IPS-NIHi11 (cell line): ENCODE measurements at places on chromosomes 16 and 17.

DNA sequence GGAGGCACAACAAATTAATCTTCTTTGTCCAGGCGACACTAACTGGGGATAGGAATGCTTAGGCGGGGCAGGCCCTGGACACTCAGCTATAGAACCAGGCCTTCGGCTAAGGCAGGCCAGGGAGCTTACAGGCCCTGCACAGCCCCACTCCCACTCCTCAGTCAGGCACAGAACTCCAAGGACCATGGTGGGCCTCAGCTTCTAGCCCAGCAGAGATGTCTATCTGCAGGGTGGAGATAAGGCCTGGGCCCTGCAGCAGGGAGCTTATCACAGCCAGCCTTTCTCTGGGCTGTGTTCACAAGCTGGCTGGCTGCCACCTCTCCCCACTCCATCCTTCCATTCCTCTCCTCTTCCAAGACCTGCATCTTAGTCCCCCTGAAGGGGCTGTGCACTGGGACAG, 68.1 kb downstream of the TMEM132E start:
- DNase-seq = no peak

DNA sequence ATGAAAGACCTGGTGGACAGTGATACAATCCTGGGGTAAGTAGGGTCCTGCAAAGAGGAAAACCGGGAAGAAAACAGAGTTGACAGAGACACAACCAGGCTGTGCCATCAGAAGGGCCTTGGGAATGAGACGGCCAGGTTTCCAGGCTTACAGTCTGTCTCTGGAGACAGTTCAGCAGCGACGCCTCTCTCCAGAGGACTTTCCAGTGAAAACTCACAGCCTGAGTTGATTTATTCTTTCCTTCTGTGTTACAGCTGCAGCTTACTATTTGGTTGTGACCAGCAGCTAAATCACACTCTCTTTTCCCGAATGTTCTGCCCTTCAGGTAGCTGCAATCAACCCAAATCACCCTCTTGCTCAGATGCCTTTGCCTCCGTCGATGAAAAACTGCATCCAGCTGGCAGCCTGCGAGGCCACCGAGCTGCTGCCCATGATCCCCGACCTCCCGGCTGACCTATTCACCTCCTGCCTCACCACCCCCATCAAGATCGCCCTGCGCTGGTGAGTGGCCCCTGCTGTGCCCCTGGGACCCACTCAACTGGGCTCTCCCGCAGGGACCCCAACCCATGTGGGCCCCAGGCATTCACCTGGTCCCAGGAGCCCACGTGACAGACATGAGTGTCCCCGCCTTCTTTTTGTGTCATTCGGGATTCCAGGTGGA, 209.2 kb downstream of the RPTOR start:
- no peak for DNase-seq

- DNase-seq = peak; percentile 78
Measured at GRCh38 chr16:30927789-30928378, 4.5 kb downstream of the FBXL19 start.

DNA sequence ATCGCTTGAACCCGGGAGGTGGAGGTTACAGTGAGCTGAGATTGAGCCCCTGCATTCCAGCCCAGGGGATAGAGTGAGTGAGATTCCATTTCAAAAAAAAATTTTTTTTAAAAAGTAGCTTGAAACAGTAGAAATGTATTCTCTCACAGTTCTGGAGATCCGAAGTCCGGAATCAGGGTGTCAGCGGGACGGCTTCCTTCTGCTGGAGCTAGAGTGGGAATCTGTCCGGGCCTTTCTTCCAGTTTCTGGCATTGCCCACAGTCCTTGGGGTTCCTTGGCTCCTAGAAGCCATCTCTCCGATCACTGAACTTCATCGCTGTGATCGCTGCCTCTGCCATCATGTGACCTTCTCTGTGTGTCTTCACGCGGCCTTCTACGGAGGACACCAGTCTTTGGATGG, 181.2 kb upstream of the CIBAR2 start:
- DNase-seq = no peak

DNA sequence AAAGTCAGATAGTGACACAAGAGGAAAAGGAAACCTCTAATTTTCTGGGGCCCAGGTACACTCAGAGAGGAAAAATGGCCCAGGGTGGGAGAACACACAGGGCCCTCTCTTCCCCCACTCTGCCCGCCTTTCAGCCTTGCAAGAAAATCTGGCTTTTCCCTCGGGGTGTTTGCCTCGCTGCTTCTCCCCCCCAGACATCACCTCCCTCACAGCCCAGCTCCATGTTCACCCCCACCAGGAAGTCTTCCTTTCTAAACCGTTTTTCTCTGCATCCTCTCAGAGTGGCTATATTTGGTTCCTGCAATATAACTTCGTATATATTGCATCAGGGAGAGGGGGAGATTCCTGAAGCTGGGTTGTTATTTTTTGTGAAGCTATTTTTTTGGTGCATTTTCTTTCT, 27.3 kb downstream of the RPRML start:
- DNase-seq = no peak

- DNase-seq = no peak
Measured at GRCh38 chr16:62254847-62255246, 218.6 kb upstream of the CDH8 start.

DNA sequence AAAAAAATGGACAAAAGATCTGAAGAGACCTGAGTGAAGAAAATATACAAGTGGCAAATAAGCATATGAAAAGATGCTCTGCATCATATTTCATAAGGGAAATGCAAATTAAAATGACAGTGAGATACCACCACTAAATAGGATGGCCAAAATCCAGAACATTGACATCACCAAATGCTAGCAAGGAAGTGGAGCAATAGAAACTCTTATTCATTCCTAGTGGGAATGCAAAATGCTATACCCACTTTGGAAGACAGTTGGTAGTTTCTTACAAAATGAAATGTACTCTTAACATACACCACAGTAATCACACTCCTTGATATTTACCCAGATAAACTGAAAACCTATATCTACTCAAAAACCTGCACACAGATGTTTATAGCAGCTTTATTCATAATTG, 33.6 kb downstream of the DHRS7B start:
- no peak for DNase-seq

DNA sequence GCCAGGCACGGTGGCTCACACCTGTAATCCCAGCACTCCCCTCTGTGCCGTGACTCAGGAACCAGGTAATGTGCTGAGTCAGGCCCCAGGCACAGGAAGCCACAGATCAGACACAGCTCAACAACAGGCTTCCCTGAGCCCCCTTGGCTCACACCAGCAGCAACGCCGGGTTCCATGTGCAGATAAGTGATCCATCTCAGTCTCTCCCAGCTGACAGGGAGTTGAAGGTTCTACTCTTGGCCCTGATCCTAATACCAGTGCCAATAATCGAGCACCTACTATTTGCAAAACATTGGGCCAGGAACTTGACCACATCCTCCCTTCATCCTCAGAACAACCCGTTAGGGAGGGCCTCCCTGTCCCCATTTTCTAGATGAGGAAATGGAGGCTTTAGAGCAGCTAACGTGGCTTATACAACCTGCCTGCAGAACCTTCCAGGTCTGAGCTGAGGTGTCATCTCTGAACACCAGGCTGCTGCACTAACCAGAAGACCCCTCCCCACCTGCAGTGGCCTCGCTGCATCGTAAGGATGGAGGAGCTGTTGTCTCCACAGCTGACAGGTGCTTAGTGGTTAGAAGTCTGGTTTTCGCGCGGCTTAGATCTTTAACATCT, 64.8 kb upstream of the AMZ2 start:
- peak; percentile 36 for DNase-seq

DNA sequence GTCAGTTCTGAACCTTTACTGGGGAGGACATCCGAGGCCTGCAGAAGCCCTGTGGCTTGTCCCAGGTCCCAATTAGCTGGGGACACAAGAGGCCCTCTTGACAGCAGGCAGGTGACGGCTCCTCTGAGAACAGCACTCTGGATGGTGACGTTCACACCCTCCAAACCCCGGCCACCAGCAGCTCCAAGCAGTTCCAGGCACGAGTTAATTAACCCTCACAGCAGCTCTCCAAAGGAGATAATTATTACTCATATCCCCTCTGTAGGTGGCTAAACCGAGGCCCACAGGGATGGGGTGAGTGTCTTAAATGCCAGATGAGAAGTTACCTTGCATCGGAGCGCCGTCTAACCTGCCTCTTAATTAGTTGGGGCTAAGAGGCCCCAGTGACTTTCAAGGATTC, 168.9 kb upstream of the CIBAR2 start:
- DNase-seq = no peak

DNA sequence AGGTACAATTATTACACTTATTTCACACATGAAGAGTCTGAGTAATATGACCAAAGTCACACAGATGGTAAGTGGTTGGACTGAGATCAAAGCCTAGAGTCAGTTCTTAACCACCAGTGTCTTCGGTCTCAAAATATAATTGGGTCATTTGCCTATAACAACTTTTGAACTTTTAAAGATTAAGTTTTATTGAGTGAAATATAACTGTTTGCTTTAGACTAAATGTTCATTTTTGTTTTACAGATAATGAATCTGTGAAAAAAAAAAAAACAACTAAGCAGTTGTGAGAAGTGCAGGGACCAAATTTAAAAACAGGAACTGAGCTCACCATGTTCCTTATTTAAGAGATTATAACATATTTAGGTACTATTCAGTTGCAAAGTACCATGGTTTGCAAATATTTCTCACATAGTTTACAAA, 150.1 kb downstream of the ITFG1 start:
- DNase-seq = no peak

GRCh38 chr16:58259995-58260394, 34.8 kb downstream of the PRSS54 start:
- DNase-seq = no peak

DNA sequence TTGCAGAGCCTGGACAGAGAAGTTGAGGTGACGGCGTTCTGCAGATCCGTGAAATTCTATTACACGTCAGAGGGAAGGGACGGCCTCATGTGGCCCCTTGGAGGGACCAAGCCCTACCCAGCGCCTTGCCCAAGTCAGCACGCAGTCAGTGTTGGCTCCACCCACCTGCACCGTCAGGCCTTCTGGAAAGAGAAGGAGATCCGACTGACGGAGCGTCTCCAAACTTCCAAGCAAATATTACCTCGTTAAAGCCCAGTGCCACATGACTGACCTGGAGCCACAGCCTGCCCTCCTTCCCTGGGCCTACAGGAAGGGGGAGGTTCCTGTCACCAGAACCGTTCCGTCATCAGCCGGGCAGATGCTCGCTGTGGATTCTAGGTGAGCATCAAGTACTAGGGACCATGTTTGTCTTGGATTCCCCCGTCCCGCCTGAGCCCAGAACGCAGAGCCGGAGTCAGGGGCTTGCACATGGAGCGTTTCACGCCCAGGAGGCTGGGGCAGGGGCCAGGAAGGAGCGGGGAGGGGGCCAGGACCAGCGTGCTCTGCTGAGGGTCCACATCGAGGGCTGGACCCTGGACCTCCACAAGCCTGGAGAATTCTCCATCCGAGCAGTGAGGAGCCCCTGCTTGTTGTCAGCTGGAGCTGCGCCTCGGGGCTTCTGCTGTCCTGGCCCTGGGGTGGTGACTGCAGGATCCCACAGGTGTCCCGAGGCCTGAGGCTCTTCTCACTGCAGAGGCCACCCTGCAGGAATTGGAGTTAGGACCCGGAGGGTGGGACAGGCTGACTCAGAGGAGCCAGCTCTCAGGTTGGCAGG, 22.6 kb upstream of the METRNL start:
- no peak for DNase-seq

DNA sequence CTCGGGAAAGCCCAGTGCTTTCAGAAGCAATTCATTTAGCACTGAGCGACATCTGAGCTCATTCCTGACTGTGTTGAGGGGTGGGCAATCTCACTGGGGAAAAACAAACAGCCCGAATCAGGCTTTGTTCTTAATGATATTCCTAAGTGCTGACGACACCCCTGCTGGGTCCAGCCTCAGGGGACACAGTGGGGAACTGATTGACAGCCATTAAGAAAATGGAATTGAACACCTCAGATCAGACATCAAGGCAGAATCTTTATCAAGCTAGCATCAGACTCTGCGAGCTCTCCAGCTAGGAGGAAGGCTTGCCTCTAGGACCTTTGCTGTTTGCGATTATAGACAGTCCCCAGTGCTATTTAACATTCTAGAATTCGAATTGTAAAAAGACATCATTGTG, 22.5 kb upstream of the LYRM9 start:
- peak; percentile 39 for DNase-seq

DNA sequence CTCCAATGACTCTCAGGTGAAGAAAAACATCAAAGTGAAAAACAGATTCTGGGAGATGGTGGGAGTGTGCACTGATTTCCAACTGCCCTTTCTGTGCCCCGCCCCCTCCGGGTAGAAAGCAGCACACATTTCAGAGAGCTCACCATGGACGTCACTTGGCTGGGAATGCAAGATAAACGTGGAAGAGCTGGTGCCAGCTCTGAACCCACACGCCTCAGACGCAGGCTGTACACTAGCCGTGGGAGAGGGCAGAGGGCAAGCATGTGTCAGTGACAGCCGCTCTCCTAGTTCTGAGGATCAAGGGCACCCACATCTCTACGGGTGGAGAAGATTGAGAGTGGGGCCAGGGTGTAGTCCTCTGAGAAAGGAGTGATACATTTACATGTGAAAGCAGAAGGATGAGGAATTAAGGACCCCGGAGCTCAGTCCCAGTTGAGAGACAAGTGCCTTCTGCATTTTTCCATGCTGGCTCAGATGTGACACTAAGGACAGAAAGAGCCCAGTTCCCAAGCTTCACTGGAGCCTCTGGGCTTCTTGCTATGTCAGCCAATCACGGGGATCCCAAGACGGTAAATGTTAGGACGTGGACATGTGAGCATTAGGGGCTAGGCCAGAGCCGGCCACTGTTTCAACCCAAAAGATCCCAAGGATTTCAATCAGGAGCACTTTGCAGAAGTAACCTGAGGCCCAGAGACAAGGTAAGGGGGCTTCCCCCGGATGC, 101.3 kb downstream of the ZFHX3 start:
- no peak for DNase-seq

DNA sequence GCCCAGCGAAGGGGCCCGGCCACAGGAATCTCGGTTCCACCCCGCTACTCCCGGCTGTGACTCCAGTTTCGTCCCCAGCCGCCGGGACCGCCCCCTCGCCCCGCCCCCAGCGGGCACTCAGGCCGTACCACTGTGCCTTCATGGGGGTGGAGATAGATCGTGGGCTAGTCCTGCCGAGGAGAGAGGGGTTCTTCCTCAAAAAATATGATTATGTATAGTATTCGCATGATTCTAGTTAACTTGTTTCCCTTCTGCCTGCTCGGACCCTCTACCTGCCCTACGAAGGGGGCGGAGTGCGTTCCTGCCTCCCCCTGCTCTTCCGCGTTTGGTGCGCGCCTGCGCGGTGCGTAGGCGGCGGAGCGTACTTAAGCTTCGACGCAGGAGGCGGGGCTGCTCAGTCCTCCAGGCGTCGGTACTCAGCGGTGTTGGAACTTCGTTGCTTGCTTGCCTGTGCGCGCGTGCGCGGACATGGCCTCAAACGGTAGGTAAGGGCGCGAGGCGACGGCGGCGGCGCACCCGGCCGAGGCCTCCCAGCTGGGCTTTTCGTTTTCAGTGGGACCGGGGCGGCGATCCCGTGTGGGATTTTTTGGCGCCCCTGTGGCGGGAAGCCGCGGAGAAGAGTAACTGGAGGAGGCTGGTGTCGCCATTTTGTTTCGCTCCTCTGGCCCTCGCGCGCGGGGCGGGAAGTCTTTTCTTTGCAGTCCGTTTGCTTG, at the start of gene FUS:
TSS of gene FUS (plus strand) at position 393 of the 713 bp plus-strand sequence. CDS start at position 469, 76 bp downstream.
- peak; percentile 97 for DNase-seq

GRCh38 chr17:81207610-81208581, 14.9 kb downstream of the CEP131 start:
- no peak for DNase-seq
